Stimulated activated CD4-positive, alpha-beta T cell treated with anti-CD3 and anti-CD28 coated beads, Interleukin-1b, Interleukin-23, amount 100 ng/mL, for 48 hours (primary cell): ENCODE measurements at places on chromosomes 3 and 15.

DNA sequence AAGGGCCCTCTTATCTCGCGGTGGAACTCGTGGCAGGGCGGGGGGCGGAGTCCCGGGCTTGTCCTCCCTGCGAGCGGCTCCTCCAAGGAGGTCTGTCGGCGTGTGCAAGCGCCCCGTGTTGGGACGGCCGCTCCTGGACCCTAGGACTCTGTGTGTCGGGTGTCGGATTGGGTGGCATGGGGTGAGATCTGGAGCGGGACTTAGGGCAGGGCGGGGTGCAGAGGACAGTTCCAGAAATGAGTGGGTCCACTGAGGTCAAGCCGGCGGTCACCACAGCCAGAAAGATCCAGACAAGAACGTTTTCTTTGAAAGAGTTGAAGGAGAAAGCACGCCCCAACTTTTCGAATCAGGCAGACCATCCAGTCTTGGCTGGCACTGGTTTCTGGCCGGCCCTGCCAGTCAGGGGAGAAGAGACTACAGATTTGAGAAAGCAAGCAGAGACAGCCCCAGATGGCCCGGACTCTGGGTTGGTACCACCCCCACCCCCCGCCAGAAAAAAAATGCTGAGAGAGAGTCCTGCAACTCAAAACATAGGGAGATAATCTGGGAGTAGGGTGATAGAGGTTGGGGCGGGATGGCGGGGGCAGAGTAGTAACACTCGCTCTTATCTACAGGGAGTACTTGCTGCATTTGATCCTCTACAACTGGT, 784 bp upstream of the CISH start:
- DNase-seq, result no peak

GRCh38 chr3:112247350-112247749, 46.7 kb downstream of the SLC9C1 start:
- DNase-seq, result no peak

DNA sequence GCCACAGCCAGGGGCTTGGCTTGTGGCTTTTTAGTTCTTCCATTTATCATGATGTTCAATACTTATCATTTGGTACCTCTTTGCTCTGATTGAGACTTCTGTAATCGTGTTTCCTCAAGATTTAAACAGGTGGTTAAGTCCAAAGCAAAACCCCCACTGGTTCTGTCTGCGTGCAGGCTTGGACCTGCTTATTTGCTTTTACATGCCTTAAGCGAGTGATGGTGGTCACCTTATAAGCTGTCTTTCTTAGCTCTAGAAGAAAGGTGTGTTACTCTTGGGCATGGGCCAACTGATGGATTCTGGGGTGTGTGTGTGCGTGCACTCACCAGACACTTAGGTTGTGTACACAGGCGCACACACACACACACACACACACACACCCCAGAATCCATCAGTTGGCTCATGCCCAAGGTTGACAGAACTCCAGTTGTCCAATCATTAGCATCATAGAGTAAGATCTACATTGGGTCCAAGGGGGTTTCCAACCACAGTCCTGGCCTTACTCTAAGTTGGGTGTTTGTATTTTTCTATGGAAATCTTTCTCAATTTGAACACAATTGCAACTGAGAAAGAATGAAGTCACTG, 1.2 kb downstream of the MYZAP start:
- DNase-seq, result no peak

DNA sequence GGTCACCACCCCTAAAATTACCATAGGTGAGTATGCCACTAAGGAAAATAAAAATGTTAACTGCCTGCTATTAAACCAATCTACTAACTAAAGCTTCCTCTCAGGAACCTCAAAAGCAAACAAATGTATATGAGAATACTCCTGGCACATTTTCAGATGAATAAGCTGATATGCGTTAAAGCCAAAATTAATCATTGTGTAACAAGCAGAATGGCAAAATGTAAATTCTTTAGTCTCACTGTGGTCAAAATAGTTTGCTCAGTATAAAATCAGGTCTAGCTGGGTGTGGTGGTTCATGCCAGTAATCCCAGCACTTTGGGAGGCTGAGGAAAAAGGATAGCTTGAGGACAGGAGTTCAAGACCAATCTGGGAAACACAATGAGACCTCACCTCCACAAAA, 53.6 kb downstream of the SUMF1 start:
- DNase-seq, result no peak

DNA sequence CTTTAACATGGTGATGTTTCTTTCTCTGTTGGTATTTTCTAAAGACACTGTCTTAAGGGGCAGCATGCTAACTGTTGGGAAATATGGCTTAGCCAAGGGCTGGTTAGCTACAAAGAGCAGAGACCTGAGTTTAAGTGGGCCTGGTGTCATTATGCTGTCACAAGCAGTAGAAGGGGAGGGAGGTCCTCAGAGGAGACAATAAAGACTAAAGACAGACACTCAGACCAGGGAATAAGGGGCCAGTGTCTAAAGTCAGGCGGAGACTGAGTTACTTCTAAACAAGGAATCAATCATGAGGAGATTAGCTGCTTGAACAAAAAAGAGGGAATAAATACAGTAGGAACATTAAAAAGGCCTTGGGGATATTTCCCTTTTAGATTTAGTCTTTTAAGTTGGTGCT, 142.7 kb upstream of the DPPA4 start:
- no peak for DNase-seq

DNA sequence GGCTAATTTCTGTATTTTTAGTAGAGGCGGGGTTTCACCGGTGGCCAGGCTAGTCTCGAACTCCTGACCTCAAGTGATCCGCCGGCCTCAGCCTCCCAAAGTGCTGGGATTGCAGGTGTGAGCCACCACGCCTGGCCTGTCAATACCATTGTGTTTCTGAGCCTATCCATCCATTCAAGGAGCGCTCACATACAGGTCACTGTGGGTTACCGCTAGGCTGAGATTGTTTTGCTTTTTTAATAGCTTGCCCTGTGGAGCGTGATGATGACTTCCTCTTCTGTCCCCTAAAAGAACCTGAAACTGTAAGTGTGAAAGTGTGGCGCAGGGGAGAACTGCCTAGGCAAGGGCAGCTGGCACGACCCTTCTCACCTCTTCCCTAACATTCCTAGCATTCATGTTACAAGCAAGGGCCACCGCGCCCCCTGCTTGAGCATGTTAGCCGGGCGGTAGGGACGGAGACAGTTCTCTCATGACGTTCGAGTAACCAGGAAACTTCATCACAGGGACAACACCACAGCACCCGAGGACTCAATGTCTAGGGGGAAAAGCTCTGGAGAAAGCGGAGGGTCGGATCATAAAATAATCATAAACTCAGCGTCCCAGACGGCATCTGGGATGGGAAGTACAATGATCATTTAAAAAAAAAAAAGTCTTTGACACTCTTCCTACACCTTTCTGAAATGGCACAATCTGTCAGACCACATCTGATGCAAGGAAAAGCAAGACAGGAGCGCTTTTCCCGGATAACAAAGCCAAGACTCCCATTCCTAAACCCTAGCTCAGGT, 790 bp downstream of the LAMP3 start:
- DNase-seq, result no peak

DNA sequence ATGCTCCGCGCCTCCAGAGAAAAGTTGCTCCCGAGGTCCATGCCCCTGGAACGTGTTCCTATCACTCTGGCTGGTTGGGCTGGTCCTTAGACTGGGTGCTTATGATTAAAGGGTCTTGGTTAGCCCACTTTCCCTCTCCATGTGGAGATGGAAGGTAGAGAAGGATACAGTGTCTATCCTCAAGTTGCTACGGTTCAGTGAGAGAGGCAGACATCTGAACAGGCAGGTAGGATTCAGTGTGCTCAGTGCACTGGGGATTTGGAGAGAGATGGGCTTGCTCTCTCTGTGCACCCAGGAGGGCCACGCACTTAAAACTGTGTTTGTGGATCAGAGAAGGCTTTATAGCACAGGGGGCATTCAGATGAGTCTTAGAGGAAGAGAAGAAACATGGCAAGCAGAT, 63.0 kb downstream of the RPL39L start:
- no peak for DNase-seq

GRCh38 chr3:23192816-23193215, 10.3 kb upstream of the UBE2E2 start:
- no peak for DNase-seq

DNA sequence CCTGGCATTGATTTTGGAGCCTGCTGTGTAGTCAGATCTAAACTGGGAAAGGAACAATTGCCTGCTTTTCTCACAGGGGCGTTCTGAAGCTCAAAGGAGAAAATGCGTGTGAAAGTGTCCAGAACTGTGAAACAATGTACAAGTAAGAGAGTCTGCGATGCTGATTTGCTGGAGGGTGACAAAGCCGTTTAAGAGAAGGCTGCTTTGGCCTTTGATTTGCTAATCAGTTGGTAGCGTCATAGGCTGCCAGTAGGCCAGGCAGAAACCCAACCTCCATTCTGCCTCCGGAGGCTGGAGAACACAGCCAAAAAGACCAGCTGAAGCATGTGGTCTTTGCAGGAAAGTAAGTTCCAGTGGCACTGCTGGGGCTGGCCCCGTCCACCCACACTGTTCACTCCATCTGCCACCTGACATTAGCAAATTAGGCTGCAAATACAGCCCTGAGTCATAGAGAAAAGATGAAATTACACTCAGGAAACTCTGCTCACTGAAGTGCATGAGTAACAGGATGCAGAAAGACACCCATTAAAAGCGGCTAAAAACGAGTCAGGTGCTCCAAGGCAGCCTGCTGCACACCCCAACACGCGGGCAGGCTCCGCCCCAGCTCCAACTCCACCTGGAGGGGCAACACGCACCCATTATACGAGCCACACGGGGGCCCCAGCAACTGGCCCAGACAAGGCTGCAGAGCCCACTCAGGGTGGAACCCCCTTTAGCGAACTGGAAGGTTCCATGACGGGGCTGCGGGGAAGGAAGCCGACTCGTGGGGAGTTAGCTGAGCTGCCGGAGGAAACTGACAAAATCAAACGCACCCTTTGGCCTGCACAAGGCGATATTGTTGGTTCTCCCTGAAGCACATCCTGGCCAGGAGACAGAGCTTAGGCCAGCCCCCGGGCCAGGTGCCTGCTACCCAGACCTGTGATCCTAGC, 31.6 kb downstream of the ZDHHC19 start:
- peak; percentile 91 for DNase-seq

DNA sequence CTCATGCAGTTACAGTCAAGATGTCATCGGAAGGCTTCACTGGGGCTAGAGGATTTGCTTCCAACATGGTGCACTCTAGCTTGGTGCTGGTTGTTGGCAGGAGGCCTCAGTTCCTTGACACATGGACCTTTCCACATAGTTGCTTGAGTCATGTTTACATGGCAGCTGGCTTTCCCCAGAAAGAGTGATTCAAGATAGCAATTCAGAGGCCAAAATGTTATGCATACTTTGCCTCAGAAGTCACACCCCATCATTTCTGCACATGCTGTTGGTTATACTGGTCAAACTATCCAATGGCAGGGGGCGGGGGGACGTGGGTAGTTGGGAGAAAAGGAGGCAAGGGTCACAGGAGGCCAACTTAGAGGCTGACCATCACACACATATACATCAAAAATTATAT, 58.7 kb downstream of the FOXB1 start:
- no peak for DNase-seq

DNA sequence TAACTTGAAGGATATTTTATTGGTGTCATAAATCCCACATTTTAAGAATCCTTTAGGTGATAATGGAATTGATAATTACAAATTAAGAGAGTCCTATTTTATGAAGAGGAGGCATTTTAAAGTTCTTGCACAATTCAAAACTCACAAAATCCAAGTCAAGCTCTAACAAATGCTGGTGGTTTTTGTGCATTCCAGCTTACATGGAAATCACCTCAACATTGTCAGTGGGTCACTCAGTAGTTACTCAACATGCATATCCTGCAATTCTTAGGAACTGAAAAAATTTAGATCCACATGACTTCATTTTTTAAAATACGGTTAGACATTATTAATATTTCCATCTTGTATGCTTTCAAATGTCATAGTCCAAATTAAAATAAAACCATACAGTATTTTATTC, 487.2 kb downstream of the CNTN3 start:
- no peak for DNase-seq

DNA sequence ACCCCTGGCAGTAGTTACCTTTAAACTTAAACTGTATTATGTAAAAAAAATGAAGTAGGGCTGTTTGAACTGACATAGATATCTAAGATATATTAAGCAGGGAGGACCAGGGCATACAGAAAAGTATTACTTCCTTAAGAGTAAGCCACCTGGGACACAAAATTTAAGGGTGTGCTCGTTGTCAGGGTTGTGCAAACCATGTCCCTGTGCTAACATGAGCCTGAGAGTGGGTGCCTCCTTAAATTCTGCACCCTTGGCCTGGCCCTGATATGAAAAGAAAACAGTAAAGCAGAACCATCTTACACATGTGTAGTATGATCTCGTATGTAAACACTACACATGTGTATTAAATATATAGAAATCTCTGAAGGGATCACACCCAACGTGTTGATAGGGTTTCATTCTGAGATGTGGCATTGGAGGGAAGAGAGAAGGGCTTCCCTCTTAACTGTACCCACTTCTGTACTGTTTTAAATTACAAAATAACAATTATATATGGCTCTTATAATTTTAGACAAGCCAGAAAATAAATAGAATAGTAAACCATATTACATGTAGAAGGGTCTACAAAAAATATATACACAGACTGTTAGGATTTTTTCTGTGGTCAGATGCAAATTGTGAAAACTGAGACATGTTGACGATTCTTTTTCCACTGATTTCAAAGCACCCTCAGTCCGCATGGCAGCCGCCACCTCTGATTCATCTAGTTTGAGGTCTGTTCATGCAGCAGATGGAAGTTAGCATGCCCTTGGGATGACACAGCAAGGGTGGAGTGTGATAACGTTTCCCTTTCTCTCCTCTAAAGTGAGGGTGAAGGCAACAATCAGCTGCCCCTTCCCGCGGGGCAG, 400.8 kb upstream of the PROK2 start:
- peak; percentile 59 for DNase-seq

DNA sequence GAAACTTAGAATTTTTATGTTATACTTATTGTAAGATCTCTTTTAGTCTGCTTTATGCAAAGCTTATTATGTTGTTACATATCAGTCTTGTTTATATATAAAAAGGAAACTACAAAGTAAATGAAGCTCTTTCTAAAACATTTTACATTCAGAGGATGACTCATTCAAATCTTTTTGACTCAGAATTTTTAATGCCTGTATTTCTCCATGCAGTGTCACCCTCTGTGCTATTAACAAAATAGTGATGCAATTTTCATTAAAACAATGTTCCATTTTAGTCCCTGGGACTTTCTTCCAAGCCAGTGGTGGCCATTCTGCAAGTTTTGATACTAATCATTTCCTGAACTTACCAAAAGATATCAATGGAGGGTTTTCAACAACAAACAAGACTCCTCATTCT, 216.1 kb downstream of the NAALADL2 start:
- DNase-seq, result no peak

DNA sequence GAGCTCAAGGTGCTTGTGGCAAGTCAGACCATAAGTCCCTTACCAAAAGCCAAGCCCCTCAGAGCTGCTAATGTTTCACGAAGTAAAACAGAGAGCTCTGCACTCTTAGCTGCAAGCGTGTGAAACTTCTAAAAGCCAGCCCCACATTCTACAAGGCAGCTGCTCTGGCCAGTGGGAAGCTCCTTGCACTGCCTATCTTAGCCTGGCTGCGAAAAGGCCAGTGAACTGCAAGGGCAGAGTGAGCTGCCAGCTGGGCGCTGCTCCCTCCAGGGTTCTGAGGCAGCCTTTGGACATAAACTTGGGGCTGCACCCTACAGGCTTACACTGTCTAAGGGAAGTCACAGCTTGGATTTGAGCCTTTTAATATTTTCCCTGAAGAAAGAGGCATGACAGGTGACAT, 2.2 kb upstream of the MUSTN1 start:
- DNase-seq, result no peak

- no peak for DNase-seq
These were observed 69.7 kb upstream of the LINGO1 start for GRCh38 chr15:77702211-77702957.

- DNase-seq, result no peak
These were observed 229.0 kb downstream of the ITPR1 start for GRCh38 chr3:4722103-4722502.
